ENCODE measurements at places on chromosomes 6 and 20. TPM values are rescaled to one million over a fixed set of nuclear protein-coding genes. Genes with fewer than 3 reads are reported as not detected.
A peak's percentile ranks its signal among the peaks of the same experiment; 100 is the strongest.

The EYS gene
- total RNA-seq = 0.78 TPM

The CST11 gene
- not detected for total RNA-seq

The PRDM13 gene
- total RNA-seq = not detected

The SDCBP2 gene
- 2.0 TPM for total RNA-seq

The FAM209B gene
- not detected for total RNA-seq

The IPCEF1 gene
- total RNA-seq = 29.5 TPM

The RNASET2 gene
- total RNA-seq = 20.9 TPM

The SIRPA gene
- total RNA-seq = 3.9 TPM

- no peak for DNase-seq
Measured at GRCh38 chr6:30071081-30071818, 4.3 kb downstream of the PPP1R11 start.

DNA sequence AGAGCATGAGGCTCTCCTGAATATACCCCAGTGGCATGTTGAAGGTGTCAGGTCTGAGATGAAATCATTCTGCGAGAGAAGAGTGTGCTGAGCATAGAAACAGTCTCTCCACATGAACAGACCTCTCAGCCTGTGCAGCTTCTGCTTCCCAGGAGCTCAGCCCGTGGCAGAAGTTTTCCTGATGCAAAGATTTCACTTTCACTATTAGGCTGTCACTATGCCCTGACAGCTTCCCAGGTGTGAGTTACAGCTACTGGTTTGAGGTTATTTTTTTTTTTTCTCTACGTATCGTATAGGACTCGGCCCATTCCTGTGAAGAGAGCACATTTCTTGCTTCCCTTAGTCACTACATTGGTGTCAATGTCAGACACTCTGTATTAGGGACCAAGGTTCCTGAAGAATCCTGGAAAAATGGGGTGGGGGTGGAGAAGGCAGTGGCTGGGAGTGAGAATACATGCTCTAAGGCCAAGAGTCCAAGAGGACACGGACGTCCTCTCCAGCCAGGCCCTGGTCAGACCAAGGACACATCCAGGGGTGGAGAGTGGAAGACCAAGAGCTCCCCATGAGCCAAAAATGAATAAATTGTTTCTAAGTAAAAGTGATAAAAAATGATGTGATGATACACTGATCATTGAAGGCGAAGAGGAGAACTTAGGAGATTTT, 121.2 kb upstream of the AKAP12 start:
- DNase-seq = no peak

- DNase-seq = no peak
Measured at GRCh38 chr6:45599053-45599452, 221.3 kb upstream of the SUPT3H start.

DNA sequence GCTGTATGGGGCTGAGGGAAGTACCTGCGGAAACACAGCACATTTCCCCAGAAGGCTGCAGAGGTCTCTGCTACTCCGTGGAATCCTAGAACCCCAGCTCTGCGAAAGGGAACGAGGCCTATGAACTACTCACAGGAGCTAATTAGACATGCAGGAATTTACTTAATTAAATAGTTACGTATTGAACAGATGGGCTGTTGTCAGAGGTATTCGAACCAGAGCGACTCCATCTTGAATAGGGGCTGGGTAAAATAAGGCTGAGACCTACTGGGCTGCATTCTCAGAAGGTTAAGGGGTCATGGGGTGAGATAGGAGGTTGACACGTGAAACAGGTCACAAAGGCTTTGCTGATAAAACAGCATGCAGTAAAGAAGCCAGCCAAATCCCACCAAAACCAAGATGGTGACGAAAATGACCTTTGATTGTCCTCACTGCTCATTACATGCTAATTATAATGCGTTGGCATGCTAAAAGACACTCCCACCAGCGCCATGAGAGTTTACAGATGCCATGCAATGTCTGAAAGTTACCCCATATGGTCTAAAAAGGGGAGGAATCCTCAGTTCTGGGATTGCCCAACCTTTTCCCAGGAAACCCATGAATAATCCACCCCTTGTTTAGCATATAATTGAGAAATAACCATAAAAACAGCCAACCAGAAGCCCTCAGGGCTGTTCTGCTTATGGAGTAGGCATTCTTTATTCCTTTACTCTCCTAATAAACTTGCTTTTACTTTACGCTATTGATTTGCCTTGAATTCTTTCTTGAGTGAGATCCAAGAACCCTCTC, 14.7 kb upstream of the SSTR4 start:
- no peak for DNase-seq

- no peak for DNase-seq
Measured at GRCh38 chr6:119922814-119923213, 573.3 kb upstream of the MAN1A1 start.

DNA sequence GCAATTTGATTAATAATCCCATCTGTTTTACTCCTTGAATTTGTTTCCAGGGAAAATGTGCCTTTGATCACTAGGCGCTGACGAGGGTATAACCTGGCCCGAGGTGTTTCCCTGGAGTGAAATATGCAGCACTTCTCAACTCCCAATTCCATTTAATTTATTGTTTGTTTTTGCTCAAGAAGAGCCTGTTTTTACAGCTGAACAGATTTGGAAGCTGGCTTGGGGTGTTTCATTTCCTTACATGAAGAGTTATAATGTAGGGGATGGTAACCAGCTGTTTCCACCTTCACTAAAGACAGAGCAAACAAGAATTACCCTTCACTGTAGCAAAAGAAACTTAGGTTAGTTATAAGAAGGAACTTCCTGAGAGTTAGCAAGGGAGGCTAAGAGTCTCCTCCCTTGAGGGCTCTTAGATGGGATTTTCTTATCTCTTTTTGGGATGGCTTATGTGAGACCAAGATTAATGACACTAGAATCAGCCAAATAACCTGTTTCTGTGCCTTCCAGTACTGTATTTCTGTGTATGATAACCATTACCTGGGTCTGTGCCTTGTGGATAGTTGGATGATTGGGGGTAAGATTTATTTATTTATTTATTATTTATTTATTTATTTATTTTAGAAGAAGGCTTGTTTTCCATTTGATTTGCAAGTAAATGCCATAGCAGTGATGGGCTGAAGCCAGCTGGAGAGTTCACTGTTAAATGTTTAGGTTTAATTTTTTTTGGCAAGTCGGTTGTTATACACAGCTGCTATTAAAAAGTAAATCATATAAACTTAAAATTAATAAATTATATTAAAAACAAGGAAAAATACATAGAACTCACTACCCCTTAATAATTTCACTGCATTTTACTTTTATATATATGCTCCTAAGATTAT, 162.2 kb upstream of the BMP2 start:
- no peak for DNase-seq

DNA sequence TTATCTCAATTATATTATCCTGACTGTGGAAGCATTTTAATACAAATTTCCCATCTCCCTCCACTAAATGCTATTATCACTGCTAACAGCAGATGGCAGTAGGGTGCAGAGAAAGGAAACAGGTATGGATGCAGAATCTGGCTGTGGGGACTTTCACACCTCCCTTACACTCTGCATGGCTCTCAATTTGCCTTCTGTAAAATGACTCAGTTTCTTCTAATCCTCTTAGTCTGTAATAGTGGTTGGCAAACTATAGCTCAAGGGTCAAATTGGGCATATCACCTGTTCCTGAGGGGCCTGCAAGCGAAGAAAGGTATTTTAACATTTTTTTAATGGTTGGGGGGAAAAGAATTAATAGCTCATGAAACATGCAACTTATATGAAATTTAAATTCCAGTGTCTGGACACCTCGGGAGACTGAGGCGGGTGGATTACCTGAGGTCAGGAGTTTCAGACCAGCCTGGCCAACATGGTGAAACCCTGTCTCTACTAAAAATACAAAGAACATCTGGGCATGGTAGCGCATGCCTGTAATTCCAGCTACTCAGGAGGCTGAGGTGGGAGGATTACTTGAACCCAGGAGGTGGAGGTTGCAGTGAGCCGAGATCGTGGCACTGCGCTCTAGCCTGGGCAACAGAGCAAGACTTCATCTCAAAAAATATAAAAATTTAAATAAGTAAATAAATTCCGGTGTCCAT, 83.5 kb downstream of the ZMYND8 start:
- DNase-seq = no peak

- DNase-seq = peak; percentile 39
Measured at GRCh38 chr6:90294989-90295853, 1.4 kb downstream of the BACH2 start.

- no peak for DNase-seq
Measured at GRCh38 chr6:158285656-158286021, 26.6 kb upstream of the TULP4 start.

DNA sequence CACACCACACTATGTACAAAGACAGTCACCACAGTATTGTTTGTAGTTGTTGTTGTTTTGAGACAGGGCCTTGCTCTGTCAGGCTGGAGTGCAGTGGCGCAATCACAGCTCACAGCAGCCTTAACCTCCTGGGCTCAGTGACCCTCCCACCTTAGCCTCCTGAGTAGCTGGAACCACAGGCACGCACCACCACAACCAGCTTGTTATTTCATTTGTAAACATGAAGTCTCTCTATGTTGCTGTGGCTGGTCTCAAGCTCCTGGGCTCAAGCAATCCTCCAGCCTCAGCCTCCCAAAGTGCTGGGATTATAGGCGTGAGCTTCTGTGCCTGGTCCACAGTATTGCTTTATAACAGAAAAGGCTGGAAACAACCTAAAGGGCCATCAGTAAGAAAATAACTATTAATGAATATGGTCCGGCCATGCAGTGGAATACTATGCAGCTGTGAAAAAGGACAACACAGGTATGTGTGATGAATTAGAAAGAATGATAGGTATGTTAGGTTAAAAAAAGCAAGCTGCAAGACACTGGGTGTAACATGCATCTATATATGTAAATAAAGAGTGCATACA, 30.0 kb upstream of the PTGIS start:
- no peak for DNase-seq

DNA sequence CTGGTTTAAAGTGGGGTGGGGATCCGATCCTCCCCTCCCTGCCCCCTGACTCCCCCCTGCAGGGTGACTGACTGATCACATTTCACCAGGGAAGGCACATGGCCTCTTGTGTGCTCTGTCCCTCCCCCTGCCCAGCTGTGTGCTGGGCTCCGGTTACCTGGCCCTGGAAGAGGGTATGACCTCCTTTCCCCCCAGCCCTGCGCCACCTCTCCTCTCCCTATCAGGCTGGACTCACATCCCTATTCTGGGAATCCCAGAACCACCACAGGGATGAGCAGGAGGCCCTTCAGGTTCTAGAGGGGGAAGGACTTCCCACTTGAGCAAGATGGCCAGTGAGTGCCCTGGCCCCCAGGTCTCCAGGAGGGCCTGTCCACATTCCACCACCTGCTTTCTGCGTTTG, 2.1 kb upstream of the IP6K3 start:
- no peak for DNase-seq

GRCh38 chr6:160775792-160776580, 73.9 kb downstream of the PLG start:
- no peak for DNase-seq

- DNase-seq = no peak
Measured at GRCh38 chr6:5167501-5167900, 82.4 kb downstream of the PPP1R3G start.

DNA sequence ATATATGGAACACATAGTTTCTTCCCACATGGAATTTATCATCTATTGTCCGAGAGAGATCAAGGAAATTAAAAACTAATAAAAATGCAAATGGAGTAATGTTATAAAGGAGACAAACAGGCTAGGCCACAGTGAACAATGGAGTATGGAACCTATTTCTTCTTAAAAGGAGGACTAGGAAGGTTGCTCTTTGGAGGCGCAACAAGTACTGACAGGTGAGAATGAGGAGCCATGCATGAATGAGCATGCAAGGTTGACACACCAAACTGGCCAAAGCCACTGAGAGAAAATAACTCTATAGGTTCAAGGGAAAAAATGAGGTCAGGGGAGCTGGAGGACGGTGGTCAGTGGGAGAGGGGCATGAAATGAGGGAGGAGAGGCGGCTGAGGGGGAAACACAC, 40.9 kb downstream of the PSMB1 start:
- no peak for DNase-seq

- DNase-seq = no peak
Measured at GRCh38 chr20:49775229-49775693, 37.4 kb upstream of the SLC9A8 start.

DNA sequence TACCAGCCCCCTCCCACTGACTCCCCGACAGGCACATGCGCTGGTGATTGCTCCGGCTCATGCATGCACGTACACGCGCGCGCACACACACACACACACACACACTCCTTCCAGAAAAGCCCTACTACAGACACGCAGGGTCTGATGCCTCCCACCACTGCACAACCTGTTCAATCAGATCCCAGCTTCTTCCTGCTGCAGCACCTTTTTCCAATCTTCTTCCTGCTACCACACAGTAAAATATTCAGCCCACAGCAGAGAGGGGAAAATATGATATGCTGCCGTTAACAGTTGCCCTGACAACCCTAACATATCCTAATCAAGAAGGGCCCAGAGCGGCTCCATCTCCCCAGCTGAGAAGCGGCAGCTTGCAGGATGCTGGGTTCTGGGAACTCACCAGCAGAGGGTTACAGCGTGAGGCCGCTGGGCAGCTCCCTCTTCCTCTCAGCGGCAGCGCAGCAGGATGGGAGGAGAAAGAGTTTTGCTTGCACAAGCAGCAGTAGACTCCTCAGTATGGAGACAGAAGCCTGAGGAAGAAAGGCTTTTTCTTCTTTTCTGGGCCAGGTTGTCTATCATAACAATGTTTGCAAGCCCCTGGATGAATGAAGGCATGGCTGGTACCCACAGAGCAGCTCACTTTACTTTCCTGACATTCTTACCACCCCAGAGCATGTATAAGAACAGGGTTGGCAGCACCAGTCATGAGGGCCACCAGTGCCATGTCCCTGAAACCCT, 23.9 kb downstream of the MAP7 start:
- DNase-seq = peak; percentile 81

GRCh38 chr6:7172649-7173048, 64.9 kb downstream of the RREB1 start:
- no peak for DNase-seq

DNA sequence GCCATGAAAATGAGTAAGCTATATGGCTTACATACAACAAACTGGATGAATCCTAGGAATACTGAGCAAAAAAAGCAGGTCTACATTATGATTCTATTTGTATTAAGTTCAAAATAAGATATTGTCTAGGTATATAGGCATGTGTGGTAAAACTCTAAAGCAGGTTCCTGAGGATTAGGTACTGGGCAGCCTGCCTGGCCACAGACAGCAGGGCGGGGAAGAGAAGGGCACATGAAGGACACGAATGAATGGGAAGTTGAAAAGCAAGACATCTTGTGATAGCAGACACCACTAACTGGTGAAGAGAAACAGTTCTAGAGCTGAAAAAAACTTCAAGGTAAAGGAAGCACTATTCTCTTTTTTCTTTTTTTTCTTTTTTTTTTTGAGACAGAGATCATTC, 72.6 kb upstream of the SLC4A11 start:
- no peak for DNase-seq

- no peak for DNase-seq
Measured at GRCh38 chr6:17656092-17656491, 50.6 kb downstream of the NUP153 start.

DNA sequence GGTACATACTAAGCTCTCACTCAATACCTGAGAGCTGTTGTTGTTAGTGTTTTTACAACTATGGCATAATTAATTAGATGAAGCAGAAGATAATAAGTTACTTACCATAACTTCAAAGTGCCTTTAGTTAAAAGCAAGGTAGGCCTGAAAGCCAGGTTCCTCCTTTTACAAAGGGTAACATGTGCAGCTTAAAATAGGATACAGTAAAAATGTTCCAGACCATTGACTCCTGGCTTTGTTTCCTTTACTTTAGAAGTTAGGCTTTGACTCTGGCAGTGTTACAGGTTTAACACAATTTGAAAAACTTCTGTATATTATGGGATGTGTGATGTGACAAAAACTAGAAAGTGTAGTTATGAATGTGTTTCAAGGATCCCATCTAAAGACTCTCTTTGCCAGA, 522.5 kb downstream of the EPM2A start:
- DNase-seq = no peak

GRCh38 chr6:90025523-90026061, 131.3 kb downstream of the GJA10 start:
- no peak for DNase-seq

Measured in occipital lobe (tissue), 3 donors.